OCI-LY7 (cell line): ENCODE measurements at places on chromosomes 7 and 10. TPM values are rescaled to one million over a fixed set of nuclear protein-coding genes. Genes with fewer than 3 reads are reported as not detected.

- DNase-seq = no peak
Measured at GRCh38 chr10:132897516-132898381, 44.6 kb downstream of the CFAP46 start.

GNAT3 gene
- total RNA-seq = not detected in 2 replicates

DNA sequence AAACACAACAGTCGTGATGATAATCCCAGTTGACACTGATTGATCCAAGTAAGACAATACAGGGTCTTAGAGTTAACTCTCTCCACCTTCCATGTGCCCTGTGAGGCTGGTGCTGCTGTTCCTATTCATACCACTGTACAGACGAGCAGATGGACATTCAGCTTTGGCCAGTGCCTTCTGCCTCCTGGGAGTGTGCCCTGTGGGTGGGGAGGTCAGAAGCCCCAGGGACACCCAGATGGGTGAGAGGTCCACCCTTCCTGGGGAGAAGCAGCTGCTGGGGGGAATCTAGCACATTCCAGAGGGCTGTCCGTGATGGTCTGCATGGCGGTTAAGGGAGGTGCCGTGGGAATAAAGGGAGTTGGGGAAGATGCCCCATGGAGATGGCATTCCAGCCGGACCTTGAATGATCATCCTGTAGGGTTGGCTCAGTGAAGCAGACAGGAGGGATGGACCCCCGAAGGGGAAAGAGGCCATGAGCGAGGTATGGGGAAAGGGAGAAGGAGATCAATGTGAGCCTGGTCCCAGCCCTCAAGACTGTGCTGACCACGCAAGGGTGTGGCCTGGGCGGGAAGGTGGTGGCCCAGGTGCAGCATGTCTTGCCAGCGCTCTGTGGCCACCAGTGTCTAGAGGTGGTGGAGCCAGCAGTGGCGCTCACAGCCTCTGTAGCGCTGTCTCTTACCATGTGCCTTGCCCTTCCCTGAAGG, 74.0 kb downstream of the ADCY1 start:
- DNase-seq = no peak

- peak; percentile 76 for DNase-seq
Measured at GRCh38 chr10:110610308-110610774, 33.8 kb upstream of the RBM20 start.

ZNF487 gene
- 3.5 and 5.0 TPM in 2 replicates for total RNA-seq

OR2A12 gene
- not detected in 2 replicates for total RNA-seq

DNA sequence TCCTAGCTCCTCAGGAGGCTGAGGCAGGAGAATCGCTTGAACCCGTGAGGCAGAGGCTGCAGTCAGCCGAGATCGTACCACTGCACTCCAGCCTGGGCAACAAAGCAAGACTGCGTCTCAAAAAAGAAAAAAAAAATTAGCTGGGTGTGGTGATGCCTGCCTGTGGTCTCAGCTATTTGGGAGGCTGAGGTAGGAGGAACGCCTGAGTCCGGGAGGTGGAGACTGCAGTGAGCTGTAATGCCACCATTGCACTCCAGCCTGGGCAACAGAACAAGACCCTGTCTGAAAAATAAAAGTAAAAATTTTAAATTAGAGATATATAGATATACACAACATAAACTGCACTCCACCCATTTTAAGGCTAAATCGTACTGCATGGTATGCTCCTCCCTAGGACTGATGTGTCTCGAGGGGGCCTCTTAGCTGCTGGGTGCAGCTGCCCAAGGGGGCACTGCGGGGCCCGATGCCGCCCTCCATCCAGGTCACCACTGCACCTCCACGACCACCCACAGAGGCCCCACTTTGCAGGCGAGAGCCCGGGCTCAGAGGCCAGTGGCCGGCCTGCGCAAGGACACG, 40.9 kb upstream of the FOXK1 start:
- DNase-seq = no peak

DNA sequence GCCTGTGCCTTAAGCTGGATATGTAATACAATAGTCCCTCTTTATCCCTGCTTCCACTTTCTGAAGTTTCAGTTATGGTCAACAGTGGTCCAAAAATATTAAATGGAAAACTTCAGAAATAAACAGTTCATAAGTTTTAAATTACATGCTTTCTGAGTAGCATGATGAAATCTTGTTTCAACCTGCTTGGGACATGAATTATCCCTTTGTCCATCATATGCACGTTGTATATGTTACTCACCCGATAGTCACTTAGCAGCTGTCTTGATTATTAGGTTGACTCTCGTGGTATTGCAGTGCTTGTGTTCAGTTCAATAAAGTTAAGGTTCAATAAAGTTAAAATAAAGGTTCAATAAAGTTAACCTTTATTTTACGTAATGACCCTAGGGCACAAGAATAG, 25.5 kb downstream of the C1GALT1 start:
- no peak for DNase-seq

GRCh38 chr10:99920901-99921300, 88.8 kb downstream of the DNMBP start:
- DNase-seq = no peak

BICC1 gene
- total RNA-seq = not detected in 2 replicates

- DNase-seq = no peak
Measured at GRCh38 chr7:130387628-130388403, 7.5 kb downstream of the CPA1 start.

FUOM gene
- 23.6 and 30.4 TPM in 2 replicates for total RNA-seq

ADRA2A gene
- total RNA-seq = not detected in 2 replicates

DNA sequence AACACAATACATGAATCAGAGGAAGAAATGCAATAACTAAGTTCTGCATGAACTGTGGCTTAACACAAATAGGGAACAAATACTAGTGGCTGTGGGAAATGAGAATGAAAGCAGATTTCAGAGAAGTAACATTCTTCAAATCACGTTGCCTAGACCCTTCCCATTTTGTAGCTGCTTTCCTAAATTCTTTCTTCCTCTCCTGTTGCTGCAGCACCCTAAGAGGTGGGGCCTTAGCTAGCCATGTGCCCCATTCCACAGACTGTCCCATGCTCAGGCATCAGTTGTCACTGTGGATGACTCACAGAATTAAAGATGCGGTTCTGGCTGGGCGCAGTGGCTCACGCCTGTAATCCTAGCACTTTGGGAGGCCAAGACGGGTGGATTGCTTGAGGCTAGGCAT, 704.7 kb upstream of the C7orf33 start:
- no peak for DNase-seq

TBXAS1 gene
- 0.86 TPM in 1 of 2 replicates, not detected in the other for total RNA-seq

DNA sequence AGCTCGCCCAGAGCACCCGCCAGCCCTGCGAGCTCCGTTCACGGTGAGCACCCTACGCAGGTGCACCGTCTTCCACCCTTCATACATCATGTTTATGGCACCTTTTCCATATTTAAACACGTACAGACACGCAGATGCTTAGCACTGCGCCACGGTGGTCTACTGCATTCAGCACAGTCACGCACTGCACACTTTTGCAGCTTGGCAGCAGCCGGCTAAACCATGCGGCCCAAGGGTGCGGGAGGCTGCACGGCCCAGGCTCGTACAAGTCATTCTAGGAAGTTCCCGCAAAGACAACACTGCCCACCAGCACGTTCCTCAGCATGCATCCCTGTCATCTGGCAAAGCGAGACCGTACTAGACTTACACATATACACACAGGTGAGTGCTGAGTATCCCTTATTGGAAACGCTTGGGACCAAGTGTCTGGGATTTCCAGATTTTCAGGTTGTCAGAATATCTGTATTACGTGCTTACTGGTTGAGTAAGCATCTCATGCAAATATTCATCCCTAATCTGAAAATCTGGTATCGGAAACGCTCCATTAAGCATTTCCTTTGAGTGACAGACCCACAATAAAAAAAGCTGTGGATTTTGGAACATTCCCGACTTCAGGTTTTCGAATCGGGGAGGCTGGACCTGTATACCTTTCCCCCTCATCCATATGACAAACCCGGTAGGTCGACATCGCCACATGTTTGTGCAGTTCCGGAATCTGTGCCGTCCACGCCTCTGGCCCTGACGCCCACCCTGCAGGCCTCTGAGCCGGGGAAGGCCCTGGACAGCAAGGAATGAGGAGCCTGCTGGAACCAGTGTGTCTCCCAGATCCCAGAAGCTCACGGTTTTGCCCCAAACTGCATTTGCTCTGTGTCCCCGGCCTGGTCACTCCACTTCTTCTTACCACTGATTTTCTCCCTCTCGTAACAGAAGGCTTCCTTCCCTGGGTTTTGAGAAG, 222.2 kb downstream of the ELFN1 start:
- no peak for DNase-seq

DNA sequence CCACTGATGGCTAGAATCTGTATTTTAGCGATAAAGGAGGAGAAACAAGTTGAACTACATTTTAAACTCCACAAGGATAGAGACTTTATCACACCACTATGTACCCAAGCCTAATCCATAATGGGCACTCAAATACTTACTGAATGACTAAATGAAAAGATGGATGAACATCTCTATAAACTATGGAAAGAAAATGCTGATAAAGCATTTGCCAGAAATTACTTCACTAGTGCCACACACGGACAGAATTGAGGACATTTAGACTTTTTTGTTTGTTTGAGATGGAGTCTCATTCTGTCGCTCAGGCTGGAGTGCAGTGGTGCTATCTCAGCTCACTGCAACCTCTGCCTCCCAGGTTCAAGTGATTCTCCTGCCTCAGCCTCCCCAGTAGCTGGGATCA, 1.7 kb upstream of the NSUN6 start:
- DNase-seq = no peak

SRGN gene
- total RNA-seq = 5.8 and 9.1 TPM in 2 replicates

DNA sequence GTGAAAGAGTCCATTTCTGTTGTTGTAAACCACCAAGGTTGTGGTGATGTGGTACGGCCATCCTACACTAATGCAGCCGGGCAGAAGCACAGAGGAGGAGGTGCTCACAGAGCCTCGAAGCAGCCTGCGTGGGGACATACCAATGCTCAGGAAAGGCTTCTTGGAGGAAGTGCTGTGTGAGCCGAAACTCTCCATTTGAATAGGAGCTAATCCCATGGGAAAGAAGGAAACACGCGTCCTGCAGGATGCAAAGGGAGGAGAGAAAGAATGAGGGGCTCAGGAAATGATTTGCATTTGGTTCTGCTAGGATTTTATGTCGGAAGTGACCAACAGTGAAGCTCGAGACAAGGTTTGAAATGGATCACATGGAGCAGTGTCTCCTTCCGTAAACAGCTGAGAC, 477.9 kb upstream of the ANKRD30A start:
- DNase-seq = no peak

GARIN1A gene
- total RNA-seq = 0.29 and 0.33 TPM in 2 replicates

EPHB6 gene
- 0.33 and 0.57 TPM in 2 replicates for total RNA-seq

- no peak for DNase-seq
Measured at GRCh38 chr10:11119843-11120242, 102.2 kb downstream of the CELF2 start.

DNA sequence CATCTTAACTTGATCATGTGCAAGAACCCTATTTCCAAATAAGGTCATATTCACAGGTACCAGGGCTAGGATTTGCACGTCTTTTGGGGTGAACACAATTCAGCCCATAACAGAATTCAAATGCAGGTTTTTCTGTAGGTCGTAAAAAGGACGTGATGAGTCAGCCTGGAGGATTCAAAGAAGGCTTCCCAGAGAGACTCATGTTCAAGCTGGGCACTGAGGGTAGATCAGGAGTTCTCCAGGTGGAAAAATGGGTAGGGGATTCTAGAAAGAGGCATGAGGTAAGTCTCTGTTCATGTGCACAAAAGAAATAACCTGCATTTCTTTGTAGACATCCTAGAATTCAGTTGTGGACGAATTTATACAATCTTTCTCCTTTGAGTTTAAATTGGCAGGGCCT, 160.4 kb downstream of the RPS24 start:
- DNase-seq = no peak

DNA sequence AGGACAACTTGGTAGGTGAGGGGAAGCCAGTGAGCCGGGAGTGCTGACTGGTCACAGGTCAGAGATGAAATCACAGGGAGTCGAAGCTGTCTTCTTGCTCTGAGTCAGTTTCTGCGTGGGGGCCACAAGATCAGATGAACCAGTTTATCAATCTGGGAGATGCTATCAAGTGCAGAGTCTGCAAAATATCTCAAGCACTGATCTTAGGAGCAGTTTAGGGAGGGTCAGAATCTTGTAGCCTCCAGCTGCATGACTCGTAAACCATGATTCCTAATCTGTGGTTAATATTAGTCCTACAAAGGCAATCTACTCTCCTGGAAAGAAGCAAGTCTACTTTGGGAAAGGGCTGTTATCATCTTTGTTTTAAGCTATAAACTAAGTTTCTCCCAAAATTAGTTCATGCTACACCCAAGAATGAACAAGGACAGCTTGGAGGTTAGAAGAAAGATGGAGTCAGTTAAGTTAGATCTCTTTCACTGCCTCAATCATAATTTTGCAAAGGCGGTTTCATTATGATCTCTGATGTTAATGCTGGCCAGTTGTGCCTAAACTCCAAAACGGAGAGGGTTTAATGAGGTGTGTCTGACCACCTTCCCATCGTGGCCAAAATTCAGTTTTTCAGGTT, 8.4 kb upstream of the LMOD2 start:
- DNase-seq = no peak

DNA sequence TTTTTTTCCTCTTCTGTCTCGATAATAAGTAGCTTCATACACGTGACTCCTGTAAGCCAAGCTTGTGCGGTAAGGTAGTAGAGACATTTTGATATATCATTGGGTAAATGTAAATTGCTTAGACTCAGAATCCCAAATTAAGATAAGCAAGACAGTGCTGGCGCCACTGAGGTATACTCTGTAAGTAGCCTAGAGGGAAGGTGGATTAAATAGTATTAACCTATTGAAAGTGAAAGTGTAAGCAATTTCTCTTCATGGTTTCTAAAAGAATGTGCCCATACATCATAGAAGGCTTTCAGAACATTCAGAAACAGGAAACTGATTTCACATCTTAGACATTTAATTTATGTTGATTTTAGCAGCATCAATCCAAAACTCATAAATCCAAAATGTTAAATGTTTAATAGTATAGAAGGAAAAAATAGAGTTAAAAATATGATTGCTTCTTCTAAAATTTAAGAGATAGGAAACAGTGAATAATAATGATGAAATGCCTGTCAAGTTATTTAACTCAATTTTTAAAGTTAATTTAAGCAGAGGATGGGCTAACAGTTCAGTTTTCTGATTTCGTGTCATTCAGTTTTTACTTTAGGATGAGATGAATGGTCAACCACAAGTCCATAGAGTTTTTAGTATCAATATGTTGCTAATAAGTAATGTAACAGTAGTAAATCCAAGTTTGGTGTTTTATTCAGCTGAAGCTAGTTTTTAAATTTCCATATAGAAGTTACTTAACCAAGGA, 36.8 kb downstream of the LRRC72 start:
- peak; percentile 10 for DNase-seq

NUDT13 gene
- total RNA-seq = not detected in 2 replicates

GRCh38 chr10:31020209-31020608, 11.5 kb downstream of the ZNF438 start:
- no peak for DNase-seq

DNA sequence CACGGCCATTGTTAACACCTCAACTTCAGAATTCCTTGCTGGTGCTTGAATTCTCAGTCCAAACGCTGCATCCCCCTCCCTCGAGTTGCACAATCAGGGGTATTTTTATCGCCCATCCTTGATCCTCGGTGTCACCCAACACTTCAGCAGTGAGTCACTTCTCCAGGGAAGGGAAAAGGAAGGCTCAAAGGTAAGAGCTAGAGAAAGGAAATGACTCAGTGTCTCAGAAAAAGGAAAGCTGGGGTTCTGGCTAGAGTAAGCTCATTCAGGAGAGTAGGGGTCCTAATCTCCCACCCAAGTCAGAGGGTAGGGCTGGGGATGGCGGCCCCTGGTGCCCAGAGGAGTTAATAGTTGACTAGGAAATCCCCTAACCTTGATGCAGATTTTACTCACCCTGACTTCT, 39.8 kb upstream of the TRIM8 start:
- DNase-seq = no peak
